Heart right ventricle (tissue), 16 donors: ENCODE measurements at places on chromosomes 1 and 21. TPM values are rescaled to one million over a fixed set of nuclear protein-coding genes. Genes with fewer than 3 reads are reported as not detected.

BROX gene
- 33.9 TPM for total RNA-seq

LMOD1 gene
- 6.5 TPM for total RNA-seq

CLIC6 gene
- total RNA-seq: 0.25 TPM

CFHR3 gene
- not detected for total RNA-seq

GFI1 gene
- total RNA-seq: 0.22 TPM

OR10J5 gene
- not detected for total RNA-seq

- no peak for DNase-seq
Observed at GRCh38 chr1:221795380-221795779, 53.5 kb upstream of the DUSP10 start.

GRCh38 chr21:36693489-36694030, 5.4 kb upstream of the SIM2 start:
- DNase-seq: no peak

GRCh38 chr1:24284156-24284471, 35.0 kb upstream of the GRHL3 start:
- DNase-seq: no peak

DNA sequence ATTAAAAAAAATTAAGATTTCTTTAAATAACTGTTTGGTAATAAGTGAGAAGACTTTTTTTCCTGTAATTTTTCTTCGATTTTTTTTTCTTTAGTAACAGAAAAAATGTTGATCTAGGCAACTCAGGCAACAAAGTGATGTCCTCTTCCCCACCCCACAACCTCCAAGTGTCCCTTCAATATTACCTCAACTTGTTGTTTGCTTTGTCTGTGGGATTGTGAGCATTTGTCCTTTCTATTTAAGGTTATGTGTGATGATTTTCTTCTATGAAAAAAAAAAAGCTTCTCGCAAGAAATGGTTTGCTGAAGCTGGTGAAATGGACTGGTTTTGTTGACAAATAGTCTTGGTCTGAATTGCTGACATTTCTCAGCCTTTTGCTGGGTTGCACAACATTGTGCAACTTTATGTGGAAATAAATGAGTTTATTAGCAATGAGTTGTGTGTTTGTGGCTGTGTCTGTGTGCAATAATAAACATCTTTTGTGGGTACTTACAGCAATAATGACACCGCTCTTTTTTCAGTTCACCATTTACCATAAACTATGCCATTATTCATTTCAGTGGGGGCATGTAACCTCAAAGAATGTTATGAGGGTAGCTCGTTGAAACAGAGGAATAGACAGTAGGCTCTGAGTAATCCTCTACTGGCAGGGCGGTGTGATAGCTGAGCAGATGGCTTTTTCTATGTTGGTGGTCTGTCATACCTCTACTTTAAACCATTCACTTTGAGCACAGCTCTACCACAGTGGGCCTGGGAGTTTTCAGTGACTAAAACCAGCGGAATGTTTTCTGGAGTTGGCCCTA, 218.4 kb downstream of the HLX start:
- DNase-seq: no peak

- no peak for DNase-seq
Observed at GRCh38 chr1:57422271-57423134, 1.4 kb downstream of the DAB1 start.

GRCh38 chr1:2510366-2511155, 15.8 kb downstream of the PANK4 start:
- DNase-seq: no peak

DNA sequence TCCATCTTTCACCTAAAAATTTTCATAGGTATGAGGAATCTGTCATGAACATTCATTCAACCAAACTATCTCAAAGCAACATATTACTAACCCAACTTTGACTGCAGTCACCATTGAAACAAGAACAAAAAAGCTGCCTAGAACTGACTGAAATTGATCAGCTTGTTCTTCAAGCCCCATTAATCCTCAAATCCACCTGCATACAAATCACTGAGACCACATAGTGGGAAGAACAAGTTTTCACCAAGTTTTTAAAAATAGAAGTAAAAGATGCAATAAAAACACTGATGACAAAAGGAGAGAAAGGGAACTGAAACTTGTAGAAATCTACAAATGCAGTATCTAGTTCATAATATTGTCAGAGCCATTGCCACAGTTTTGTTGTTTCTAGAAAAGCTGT, 6.1 kb downstream of the SORT1 start:
- no peak for DNase-seq

DNA sequence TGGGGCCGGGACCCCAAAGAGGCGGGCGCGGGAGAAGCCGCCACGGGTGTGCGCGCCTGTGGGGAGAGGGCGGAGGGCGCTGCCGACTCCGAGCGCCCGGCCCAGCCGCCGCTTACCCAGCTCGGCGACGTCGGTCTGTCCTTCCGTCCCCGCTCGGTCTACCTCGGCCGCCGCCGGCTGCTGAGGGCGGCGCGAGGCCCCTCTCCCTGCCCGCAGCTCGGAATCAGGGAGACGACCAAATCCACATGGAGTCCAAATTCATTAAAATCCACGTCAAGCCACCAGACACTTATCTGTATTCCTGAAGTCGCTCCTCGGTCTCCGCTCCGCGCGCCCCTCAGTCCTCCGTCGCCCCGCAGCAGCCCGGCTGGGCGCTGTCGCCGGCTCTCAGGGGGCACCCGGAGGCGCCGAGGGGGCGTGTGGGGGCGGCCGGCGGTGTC, 637 bp downstream of the PLXNA2 start:
- peak; percentile 29 for DNase-seq

DNA sequence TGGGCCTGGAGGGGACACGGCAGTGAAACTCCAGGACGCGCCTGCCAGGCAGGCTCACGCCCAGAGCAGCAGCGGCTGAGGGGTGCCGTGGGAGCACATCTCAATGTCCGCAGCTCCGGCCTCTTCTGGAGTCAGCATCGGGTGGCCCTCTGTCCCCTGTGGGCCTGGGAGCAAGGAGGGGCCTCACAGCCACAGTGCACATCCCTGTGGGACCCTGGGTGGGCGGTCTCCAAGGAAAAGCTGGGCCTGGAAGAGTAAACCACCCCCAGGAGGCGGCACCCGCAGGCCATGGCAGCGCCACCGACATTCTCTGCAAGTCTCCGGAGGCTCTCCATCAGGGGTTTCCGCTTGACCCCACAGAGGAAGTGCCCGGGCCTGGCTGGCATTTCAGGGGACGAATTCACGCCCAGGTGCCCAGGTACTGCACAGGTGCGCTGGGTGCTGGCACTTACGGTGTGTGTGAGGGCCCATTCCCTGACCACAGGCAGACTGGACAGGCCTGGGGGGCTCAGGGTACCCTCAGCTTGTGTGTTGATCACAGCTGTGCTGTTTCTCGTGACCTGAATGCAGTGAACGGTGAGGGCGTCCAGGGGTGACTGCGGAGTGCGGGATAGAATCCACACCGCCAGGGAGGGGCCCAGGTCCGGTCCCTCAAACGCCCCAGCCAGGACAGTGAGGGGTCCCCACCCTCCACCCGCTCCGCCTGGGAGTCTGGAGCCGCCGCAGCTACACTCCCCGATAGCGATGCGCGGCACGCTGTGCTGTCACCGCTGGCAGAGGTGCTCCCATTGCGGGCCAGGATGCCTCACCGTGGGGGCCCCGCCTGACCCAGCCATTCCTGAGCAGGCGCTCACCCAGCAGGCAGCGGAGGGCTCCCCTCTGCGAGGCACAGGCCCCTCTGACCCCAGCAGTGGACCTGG, 16.6 kb upstream of the RNF223 start:
- DNase-seq: no peak

DNA sequence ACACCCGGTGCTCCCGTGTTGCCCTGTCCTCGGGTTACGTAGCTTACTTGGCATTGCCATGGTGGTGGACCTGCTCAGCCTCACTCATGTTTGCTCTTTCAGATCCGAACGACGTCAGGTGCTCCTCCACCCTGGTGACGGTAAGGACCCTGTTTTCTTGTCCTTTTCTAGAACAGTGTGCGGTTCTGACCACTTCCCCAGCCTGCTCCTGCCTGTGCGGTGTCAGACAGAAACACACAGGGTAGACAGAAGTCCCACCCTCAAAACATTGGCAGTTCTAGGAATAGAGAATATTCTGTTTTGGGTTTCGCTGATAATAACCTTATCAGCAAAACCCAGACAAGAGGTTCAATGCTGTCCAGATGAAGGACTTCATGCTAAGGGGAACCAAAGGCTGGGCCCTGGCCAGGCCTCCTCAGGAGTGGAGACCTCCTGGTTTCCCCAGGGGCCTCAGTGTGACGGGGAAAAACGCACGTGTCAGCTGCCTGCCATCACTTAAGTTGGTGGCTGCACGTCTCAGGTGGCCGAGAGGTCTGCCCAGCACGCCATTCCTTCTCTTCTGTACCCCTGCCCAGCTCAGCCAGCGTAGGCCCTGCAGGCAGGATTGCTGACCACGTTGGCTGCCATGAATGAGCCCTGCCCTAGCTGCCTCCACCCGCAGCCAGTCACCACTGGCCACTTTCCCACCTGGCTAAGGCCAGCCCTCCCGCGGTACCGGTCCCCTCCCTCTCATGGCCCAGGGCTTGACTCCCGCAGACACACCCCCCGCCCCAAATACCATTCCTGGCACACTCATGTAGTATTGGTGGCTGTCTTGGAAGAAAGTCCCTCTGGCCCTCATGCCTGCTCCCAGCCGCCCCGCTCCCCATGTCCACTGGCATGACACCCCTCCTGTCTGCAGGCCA, 33.6 kb downstream of the SLC37A1 start:
- no peak for DNase-seq

DNA sequence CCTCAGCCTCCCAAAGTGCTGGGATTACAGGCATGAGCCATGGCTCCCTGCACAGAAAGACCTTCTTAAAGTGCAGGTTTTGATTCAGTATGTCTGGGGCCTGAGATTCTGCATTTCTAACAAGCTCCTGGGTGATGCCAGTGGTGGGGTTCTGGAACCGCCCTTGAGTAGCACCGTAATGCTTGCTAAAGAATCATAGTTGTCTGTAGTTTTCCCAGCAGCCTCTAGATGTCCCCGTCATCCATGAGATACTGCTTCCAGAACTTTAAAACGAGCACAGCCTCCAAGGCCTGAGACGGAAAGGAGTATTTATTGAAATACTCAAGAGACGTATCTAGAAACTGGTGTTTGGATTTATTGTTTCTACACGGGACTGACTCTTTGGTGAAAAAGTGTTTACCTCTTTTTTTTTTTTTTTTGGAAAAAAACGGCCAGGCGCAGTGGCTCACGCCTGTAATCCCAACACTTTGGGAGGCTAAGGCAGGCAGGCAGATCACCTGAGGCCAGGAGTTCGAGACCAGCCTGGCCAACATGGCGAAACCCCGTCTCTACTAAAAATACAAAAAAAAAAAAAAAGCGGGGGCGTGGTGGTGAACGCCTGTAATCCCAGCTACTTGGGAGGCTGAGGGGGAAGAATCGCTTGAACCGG, 2.6 kb upstream of the TOR3A start:
- DNase-seq: peak; percentile 64

- DNase-seq: no peak
Observed at GRCh38 chr1:227709451-227709850, 25.7 kb downstream of the JMJD4 start.

GRCh38 chr1:40303790-40304189, 13.3 kb downstream of the COL9A2 start:
- DNase-seq: no peak

DNA sequence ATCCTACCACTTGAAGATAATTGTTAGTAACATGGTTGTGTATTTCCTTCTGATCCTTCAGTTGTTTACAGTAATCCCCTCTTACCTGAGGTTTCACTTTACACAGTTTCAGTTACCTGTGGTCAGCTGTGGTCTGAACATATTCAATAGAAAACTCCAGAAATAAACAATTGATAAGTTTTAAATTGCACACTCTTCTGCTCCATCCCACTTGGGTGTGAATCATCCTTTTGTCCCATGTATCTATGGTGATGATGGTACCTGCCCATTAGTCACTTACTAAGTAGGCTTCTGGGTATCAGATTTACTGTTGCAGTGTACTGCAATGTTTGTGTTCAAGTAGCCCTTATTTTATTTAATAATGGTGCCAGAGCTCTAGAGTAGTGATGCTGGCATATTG, 62.5 kb downstream of the OSBPL9 start:
- no peak for DNase-seq

DNA sequence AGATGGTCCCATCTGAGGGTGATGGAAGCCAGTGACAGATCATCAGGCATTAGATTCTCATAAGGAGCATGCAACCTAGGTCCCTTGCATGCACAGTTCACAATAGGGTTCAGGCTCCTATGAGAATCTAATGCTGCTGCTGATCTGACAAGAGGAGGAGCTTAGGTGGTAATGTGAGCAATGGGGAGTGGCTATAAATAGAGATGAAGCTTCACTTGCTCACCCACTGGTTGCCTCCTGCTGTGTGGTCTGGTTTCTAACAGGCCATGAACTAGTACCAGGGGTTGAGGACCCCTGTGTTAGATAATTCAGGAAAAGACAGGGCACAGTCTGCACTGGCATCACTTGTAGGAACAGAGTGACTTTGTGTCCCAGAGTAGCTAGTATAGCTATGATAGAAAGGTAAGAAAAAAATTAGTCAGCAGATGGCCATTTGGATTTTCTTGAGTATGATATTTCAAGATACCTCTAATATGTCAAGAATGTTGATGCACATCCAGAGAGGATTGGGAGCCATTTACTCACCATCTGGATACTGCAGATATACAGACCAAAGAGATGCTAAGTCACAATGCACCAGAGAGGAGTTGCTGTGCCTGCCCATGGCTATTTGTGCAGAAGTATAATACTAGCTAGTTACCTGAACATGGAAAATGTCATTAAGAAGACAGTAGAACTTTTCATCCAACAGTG, 53.6 kb downstream of the ADCY10 start:
- DNase-seq: no peak

DNA sequence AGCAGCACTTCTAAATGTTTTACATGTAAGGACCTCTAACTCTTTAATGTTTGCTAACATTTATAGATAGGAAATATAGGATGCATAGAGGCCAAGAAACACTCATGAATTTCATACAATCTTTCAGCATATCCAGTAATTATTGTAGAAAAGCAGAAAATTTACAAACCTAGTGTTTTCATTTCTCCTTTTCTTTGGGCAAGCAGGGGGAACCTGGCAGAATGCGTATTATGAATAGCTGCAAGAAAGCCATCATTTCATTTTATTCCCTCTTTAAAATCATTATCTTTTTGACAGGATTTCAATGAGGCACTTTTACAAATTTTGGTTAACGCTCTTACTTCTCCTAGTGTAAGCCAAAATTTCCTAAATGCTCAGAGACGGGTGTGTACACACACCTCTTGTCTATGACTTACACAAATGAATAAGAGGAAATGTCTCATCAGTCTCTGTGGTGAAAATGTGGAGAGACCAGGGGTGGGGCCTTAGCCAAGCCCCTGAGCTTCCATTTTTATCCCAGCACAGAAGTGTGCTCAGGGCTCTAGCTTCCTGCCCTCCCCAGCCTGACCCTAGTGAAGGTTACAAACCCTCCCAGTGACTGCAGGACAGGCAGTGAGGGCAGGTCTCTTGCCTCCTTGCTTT, 91.6 kb downstream of the LRRC8C start:
- DNase-seq: peak; percentile 51

- no peak for DNase-seq
Observed at GRCh38 chr21:38433471-38433870, 64.8 kb downstream of the ERG start.

DNA sequence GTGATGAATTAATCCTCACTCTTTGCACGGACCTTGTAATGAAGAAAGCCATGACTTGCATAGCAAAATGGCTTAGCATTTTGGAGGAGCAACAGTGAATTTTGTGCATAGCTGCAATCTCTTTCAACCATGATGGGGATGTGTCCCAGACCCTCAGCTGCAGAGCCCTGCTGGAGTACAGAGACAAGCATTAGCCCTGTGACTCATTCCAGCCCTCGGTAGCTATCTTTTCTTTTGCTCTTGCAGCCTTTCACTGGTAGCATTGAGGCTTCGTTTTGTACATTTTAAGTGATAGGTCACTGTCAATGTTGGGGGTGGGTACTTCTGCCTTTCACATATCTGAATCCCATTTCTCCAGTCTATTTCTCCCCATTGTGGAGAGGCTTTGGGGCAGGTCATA, 58.4 kb downstream of the SLC35F3 start:
- DNase-seq: no peak
